ENCODE measurements at places on chromosomes 1 and 21.

DNA sequence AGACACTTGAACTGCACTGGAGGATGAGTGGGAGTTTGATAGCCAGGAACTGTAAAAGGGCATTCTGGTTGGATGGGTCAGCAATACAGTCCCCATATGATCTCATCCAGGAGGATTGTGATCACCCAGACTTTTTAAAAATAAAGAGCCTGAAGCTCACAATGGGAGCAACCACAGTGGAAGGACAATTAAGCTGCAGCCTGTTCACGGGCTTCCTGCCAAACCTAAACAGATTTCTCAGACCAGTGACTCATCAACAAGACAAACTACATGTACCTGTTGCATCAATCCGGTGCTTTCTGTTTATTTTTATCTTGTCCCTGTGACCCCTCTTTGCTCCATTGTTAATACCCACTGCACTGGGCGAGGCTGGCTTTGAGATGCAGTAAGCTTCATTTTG, 52.3 kb downstream of the PAPPA2 start:
- peak; percentile 70 for DNase-seq

- no peak for DNase-seq
Measured at GRCh38 chr1:223535319-223535718, 130.2 kb downstream of the CAPN8 start.

- DNase-seq: no peak
Measured at GRCh38 chr1:157955857-157956256, 37.6 kb upstream of the KIRREL1 start.

DNA sequence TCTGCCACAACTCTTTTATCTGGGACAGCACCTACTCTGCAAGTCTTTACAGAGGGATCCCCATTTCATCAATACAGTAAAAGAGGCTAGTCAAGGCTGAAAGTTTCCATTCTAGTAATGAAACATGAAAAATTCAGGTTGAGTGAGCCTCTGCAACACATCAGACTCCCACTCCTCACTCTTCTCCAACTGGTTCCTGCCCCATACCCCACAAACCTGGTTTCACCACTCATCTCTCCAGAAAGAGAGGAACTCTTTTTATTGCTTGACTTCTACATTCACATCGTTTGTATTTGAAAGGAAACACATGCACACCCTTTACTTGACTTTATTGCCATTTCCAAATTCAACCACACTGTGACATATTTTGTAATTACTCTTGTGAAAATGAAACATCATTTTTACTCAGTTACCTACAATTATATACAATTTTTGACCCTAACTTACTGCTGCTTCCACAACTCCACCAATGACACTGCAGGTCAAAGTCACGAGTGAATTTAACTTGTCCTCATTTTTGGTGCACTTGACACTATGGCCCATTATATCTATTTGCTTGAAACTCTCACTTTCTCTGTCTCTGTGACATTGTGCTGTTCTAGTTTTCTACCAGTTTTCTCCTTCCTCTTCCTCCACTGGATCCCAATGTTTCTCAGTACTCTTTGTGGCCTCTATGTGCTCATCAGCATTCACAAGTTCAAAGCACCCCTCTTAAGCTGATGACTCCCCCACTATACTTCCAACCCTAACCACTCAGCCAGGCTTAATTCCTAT, 8.0 kb downstream of the STX6 start:
- DNase-seq: no peak

- no peak for DNase-seq
Measured at GRCh38 chr1:34842073-34842472, 17.5 kb downstream of the SMIM12 start.

- DNase-seq: peak; percentile 43
Measured at GRCh38 chr1:205294934-205295333, 26.6 kb downstream of the NUAK2 start.

- no peak for DNase-seq
Measured at GRCh38 chr1:223460566-223461189, 67.5 kb downstream of the CCDC185 start.

DNA sequence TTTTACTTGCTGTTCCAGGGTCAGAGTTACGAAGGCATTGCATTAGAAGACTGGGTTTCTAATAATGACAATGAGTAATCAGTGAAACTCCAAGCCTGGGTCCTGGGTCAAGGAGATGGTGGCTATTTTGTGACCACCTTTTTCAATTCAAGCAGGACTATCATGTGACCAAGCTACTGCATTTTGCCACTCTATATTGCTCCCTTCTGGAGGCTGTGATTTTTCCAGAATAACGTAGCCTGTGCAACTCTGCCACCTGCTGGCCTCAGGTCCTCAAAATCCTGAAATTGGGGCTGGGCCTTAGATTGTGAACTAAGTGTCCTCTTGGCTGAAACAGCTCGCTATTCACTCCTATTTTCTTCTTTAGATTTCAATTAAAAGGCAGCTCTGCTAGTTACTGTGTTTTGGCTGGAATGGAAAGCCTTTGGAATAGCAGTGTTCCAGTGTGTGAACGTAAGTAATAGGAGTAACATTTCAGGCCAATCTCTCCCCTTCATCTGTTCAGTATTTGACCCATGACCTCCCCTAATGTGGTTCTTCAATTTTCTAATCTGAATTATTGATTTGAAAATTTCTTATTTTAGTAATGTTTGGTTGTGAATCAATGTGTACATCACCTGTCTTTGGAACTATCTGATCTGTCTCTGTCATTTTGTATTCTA, 52.9 kb upstream of the CD46 start:
- peak; percentile 74 for DNase-seq

DNA sequence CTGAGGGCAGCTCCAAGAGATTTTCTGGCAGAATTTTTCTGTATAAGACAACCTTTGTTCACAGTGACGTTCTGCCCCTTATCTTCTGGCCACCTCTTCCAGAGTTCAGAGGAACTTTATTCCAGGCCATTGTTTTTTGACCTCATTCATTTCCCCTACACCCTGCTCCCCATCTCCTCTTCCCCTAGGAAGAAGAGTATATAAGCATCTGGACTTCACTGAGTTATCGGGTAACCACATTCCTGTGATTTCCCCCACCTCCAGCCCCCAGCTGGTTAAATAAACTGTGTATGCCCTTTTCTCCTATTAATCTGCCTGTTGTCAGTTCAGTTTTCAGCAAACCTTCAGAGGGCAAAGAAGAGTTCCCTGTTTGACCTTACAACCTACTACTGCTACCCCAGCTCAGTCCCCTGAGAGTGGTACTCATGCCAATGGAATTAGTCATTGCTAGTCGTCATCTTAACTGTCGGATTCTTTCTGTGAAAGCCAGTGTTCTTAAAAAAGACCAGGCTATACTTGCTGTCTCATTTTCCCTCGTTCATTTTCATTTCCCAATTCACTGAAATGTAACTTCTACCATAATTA, 14.3 kb upstream of the ALG14 start:
- DNase-seq: peak; percentile 95

- DNase-seq: peak; percentile 43
Measured at GRCh38 chr1:55128418-55128995, 86.7 kb downstream of the USP24 start.

DNA sequence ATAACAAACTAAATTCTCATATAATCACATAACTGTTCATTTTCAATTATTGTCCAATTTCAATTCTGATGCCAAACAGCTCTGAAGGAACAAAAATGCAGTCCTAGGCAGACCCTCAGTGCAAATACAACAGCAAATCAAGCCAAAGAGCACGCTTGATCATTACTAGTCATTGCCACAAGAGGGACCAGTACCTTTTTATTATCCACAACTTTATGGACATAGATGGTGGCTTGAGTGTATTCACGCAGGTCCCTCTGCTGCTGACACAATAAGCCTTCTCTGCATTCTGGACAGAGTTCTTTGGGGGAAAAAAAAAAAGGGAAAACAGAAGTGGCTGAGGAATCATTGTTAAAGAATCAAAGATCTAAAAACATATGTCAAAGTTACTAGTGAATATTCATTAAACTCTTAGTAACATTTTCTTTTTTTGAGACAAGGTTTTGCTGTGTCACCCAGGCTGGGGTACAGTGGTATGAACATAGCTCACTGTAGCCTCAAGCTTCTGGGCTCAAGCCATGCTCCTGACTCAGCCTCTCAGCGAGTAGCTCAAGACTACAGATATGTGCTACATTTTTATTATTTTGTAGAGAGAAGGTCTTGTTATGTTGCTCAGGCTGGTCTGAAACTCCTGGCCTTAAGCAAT, 34.3 kb upstream of the RAP1GAP start:
- DNase-seq: peak; percentile 71

DNA sequence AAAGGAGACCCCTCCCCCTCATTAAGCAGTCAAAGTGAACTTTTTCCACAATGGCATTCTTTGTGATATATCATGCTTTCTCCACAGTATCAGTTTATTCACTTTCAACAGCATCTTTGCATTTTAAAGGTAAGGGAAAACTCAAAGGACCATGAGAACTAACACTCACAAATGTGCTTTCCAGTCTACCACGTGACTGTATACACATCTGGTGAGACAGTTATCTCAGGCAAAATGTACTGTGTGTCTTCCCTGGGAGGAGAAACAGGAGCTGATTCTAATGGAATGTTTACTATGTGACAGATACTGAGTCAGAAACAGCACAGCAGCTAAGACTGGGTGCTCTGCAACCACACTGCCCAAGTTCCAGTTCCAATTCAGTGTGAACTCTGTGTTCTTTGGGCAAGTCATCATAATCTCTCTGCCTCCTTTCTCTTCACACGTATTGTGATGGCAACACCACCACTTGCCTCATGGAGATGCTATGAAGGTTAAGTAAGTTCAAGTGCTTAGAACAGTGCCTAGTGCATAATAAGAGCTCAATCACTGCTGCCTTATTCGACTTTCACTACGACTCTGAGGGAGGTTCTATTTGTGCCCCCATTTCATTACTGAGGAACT, 79.0 kb downstream of the SLC45A1 start:
- DNase-seq: peak; percentile 98

DNA sequence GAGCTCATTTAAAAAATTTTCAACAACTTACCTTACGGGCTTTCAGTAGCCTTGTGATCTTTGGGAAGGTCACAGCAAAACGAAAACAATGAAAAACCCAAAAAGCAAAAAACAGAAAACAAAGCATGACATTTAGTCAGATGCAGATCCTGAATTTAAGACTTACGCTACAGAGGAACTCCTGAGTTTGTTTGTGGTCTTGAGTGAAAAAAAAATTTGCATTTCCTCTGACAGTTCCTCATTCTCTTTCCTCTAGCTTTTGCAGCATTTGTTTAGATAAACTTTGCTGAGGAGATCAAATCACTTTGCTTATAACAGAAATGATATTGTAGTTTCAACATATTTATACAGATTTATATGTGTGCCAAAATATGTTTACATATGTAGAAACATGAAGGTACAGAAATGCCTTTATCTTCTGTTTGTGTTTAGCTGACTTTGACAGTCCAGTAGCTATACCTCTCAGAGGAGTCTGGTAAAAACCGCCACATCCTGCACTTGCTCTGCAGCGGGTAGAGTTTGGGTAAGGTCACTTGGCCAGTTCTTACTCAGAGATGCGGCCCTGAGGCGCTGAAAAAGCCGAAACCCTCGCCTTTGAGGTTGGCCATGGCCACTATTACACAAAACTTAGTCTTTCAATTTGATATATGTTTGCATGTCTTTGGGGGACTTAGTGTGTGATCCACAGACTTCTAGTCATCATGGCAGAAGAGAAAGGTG, 142.5 kb downstream of the TNR start:
- no peak for DNase-seq

DNA sequence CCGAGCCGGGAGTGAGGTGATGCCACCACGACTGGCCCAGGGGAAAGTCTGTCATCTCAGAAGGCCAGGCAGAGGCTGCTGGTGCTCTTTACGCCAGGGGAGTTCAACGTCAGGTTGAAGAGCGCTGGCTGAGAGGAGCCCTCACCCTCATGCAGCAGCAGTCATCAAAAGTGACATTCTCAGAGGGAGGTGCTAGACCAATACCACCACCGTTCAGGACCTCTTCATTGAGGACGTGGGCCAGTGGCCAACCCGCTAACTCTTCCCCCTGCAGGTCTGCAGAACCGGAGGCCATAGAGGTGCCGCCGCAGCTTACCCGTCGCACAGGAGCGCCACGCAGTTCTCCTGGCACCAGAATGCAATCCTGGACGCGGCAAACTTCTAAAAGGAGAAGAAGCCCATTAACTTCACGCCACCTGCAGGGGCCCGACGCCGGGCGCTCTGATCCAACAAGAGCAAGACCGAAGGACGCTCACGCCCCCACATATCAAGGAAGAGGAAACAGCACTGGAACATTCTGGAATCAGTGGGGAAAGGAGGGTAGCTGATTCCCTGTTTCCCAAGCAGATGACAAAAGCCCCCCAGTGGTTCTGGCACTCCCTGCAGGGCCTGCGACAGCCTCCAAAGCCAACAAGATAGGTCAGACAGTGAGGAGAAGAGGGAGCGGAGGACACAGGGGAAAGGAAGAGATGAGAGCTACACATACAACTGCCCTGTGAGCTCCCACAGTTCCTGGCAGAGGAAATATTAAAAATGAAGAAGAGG, 24.9 kb downstream of the WDR4 start:
- DNase-seq: no peak

DNA sequence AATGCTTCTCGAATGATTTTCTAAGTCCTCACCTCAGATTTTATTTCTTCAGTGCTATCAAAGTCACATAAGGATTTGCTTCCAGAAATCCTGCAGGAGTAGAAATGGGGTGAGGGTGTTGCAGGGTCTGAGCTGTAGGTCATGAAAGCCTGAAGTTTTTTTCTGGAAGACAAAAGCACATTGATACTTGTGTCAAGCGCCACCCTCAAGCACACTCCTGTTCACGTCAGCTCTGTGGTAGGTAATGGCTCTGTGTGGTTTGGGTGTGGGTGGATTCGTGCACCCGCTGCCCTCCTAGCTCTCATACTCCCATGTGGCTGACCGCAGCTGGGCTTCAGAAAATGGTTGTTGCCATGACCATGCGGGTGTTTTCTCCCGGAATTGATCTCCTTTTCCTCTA, 39.9 kb downstream of the AKNAD1 start:
- DNase-seq: peak; percentile 97

DNA sequence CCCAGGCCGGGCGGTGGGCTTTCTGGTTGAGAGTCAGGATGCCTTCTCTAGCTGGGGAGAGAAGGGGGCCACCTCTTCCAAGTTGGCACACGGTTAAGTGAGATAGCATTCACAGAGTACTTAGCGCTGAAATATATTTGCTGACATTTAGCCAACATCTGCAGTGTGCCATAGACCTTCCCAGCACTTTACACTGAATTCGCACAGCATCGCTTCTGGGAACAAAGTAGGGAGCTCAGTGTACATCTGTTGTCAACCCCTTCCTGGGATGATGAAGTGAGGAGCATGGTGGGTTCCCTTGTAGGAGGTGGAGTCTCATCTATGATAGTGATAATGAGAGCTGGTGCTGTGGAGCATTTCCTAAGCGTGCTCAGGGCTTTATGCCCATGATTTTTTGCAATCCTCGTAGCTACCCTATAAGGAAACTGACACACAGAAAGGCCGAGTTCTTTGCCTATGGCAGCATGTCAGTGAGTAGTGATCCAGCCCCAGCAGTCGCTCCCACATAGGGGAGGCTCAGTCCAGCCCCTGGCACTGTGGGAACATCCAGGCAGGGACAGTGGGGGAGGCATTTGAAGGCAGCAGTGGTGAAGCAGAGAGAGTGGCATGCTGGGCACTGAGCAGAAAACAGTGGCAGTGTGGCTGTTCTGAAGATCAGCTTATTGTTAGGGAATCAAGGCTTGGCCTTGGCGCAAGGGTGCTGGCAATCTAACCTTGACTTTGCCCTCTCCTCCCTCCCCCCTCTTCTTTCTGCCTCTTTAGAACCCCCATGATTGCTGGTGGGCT, 176.2 kb downstream of the PGBD5 start:
- no peak for DNase-seq

- no peak for DNase-seq
Measured at GRCh38 chr1:45331436-45332345, 5.0 kb downstream of the HPDL start.
